Activated CD8-positive, alpha-beta memory T cell treated with anti-CD3 and anti-CD28 coated beads, Interleukin-2, amount 50 U/mL, for 4 hours (primary cell): ENCODE measurements at places on chromosomes 16 and 17.

DNA sequence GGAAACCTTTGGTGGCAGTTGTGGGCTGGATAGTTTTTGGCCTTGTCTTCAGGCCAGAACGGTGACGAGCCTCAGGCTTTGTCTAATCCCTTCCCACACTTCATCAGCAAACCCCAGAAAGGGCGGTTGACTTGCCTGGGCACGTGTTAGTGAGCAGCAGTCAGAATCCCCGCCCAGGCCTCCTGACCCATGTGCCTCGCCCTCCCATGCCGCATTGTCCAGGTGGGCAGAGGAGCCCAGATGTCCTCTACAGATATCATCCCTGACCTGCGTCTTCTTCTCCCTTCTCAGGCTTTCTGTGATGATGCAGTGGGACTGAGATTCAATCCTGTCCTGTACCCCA lies 82.5 kb downstream of the OR1D5 start:
- no peak for DNase-seq

GRCh38 chr16:58451265-58451689 lies 48.7 kb upstream of the NDRG4 start:
- DNase-seq = no peak

GRCh38 chr16:324451-325334 lies 27.8 kb downstream of the AXIN1 start:
- DNase-seq = peak; percentile 51

- no peak for DNase-seq
These were observed 27.1 kb downstream of the PELP1 start for GRCh38 chr17:4676791-4677190.

DNA sequence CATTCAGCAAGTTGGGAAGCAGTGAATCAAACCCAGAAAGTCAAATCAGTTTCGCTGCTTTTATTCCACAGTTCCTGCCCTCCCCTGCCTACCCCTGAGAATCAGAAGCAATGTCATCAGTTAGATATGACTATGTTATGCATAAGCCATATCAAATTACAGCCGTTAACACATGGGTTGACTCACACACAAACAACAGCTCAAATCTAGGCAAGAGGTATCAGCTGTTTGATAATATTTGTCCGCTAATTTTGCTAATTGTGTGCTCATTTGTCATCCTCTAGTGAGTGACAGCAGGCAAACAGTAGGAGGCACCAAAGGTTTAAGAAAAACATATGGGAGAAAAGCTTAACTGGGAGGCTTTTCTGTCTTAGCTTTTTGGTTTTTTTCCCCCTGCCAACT lies 327.4 kb upstream of the CCL2 start:
- DNase-seq = no peak

DNA sequence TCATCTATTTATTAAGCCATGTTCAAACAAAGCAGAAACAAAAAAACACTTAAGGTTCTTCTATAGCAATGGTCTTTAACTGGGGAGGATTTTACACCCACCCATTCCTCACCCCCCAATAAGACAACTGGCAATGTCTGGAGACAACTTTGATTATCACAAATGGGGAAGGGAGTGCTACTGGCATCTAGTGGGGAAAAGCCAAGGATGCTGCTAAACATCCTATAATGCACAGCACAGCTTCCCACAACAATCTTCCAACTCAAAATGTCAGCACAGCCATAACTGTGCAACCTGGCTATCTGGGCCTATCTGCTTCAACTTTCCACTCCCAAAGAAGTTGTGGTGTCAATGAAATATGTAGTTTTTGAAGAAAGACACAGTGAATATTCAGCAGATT lies 1044.4 kb downstream of the CDH8 start:
- no peak for DNase-seq
